ENCODE measurements at places on chromosomes 2 and 18.

DNA sequence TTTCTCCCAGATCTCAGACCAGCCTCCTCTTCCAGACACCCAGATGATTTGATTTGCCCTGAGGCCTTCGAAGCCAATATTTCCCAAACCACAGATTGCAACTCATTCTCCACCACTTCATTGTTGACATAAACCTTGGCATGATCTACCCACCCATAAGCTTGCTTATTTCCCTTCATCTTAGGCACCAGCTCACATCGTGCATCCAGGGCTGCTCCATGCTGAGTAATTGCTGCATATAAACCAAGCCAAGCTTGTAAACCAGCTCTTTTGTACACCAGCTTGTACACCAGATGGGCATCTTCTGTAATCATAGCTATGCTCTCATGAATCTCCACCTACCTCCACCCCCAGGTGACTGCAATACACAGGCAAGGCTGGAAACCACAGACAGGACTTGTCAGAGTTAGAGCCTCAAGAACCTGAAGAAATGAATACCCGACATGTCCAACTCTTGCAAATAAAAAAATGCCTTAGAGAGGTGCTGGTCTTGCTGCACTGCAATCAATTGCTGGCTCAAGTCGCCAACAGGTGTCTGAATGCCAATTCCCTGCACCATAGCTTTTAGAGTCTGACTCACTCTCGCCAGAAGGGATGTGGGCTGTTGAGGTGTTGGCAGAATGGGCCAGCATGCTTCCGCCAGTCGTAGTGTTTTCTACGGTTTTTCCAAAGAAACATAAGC is 31.5 kb downstream of the TRABD2A start:
- no peak for DNase-seq

GRCh38 chr18:59516356-59517155 is 157.5 kb upstream of the LMAN1 start:
- peak; percentile 9 for DNase-seq

DNA sequence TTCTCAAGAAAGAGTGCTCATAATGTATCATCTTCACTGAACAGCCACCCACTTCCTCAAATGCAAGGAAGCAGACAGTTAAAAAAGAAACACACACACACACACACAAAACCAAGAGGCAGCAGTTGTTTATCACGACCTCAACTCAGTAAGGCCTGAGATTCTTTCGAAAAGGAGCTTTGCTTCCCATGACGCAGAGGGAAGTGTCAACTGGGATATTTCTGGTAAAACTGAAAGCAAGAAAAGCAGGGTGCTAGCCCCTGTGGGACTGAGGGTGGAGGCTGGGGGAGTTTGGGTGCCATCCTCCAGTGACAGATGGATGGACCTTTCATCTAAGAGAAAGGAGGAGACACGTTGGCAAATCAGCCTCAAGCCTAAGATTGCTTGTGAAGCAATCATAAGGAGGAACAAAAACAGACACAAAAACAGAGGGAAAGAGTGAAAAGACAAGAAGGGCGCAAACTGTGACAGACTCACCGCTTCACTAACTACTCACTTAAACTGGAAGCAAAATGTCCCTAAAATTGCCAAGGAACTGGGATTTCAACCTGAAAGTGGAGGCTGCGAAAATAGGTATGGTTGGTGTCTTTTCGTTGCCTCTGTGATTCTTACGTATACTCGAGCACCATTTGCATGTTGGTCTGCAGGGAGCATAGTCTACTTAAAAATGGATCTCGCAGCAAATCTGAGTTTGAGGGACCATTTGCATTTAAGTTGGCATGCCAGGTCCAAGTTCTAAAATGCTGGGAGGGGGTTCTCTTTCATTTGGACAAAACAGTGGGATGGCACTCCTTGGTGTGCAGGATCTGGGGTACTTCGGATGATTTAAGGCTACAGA is at the start of gene ARHGAP25:
ARHGAP25 (plus strand) TSS at position 124 of the 838 bp plus-strand sequence; CDS start at position 513, 389 bp downstream.
- no peak for DNase-seq

- no peak for DNase-seq
Measured at GRCh38 chr18:47975701-47976100, 45.2 kb upstream of the SMAD2 start.

- DNase-seq: peak; percentile 72
Measured at GRCh38 chr18:61554117-61554776, 221.0 kb downstream of the CDH20 start.

GRCh38 chr2:136858656-136859055 is 93.3 kb downstream of the THSD7B start:
- no peak for DNase-seq

- DNase-seq: no peak
Measured at GRCh38 chr2:11305338-11305737, 39.1 kb downstream of the ROCK2 start.

- no peak for DNase-seq
Measured at GRCh38 chr2:123453046-123453700, 571.9 kb upstream of the CNTNAP5 start.

GRCh38 chr2:112140205-112140802 is 2.1 kb downstream of the FBLN7 start:
- no peak for DNase-seq

Data from NCI-H510A (cell line).